ENCODE measurements at places on chromosomes 4 and X. TPM values are rescaled to one million over a fixed set of nuclear protein-coding genes. Genes with fewer than 3 reads are reported as not detected.

GLUD2 gene
- polyA plus RNA-seq, result 3.0 TPM

MAGEA4 gene
- polyA plus RNA-seq, result not detected

UBQLN2 gene
- 41.0 TPM for polyA plus RNA-seq

SHROOM2 gene
- polyA plus RNA-seq, result 14.2 TPM

DNA sequence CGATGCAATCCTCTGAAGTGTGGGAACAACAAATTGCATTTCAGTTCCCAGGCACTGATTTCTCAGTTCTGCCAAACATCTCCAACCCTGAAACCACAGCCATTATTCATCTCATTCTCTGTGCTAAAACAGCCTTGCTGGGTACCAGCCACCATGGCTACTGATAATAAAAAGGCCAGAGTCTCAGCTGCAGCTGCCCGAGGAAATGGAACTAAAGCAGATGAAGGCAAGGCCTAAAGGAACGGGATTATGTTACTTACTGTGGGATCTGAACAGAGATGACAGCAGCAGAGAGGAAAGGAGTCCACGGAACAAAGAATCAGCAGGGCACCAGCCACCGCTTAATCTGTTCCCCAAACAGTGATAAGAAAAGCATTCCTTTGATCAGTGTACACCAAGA is 155.7 kb downstream of the PAPSS1 start:
- no peak for DNase-seq

DNA sequence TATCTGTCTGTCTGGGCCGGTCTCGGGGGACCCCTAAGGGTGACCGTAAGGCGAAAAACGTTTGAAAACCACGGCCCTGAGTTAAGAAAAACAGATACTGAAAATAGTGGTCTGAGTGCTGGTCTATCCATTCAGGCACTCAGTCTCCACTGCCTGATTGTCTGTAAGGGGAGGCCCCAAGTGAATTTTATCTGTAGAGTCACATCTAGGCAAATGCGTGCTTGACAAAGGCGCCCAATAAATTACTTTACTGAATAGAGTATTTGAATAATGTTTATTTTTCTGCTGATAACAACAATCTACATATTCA is 465 bp downstream of the HNRNPH2 start:
- no peak for DNase-seq

DNA sequence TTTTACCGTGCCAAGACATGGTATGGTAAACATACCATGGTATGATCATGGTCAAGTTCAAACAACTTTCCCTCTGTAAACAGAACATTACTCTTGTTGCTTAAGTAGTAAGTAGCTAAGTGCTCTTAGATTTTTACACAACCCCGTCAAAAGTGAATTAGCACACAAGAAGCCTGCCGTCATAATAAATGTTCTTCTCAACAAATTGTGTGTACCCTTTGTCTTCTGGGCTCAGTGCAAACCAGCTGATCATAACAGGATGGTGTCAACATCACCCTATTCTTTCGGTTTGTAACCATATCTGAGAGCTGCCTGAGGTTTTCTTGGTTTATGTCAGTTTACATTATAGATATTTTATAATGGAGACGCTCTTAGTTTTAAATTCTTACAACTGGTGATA is 28.8 kb downstream of the MSL3 start:
- peak; percentile 10 for DNase-seq

- no peak for DNase-seq
Observed at GRCh38 chr4:94960708-94961107, 203.0 kb downstream of the BMPR1B start.

GRCh38 chrX:115344885-115345614 is 55.5 kb downstream of the LUZP4 start:
- DNase-seq, result peak; percentile 95
